Midbrain (tissue), 1 donor: ENCODE measurements at places on chromosomes 16 and 17.

DNA sequence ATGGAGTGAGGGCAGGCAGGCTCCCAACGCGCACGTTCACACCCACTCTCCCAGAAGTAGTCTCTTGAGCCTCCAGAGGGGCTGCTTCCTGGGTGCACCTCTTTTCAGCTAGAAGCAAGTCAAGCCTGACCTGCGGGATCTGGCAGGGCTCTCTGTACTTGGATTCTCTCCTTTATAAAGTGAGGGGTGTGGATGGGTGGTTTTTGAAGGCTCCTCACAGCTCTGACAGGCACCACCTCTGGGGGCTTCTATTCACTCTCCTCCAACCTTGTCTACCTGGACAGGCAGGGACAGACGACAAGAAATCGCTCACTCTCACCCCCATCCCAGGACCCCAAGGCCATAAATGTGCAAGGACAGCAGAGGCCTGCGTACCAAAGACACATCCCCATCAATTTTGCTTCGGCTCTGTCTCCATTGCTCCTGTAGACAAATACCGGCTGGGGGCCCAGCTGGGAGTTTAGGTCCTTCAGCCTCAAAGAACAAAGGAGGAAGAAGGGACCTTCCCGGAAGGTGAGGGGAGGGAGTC is 814 bp upstream of the DYNLL2 start:
- DNase-seq = no peak

DNA sequence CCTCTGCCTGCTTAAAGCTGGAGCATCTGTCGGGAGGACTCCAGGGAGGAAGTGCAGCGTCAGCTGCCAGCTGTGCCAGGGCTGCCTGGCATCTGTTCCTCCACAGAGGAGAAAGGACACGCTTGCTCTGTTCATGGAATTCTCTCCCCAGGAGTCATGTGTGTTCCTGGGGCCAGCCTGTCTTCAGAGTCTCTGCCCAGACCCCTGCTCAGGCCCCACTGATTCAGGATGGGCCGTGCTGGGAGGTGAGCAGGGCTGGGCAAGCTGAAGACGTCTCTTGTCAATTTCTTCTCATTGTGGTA is 24.2 kb downstream of the CRISPLD2 start:
- DNase-seq = no peak

DNA sequence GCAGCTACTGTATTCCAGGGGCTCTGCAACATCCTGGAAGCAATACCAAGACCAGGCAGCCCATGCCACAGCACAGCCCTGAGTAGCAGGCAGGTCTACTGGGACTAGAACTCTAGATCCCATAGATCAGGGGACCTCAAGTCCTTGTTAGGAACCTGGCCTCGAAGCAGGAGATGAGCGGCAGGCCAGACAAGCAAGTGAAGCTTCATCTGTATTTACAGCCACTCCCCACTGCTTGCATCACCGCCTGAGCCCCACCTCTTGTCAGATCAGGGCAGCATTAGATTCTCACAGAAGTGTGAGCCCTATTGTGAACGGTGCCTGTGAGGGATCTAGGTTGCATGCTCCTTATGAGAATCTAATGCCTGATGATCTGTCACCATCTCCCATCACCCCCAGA is 295.7 kb upstream of the TNRC6C start:
- DNase-seq = no peak

GRCh38 chr17:74147966-74148365 is 55.5 kb upstream of the RPL38 start:
- DNase-seq = no peak

DNA sequence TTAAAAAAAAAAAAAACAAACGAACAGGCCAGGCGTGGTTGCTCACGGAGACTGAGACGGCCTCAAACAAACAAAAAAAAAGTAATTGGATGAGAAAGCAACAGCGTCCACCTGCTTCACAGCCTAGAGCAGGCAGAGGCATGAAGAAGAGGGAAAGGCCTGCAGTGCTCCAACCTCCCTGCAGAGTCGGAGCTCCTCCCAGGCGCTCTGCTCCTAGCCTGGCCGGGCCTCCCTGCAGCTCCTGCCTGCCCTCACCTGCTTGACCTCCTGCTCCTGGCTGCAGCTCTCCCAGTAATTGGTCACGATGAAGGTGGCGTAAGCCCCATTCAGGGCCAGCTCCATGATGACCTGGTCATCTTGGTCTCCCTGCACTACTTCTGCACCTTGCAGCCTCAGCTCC is 5.5 kb downstream of the NMRAL1 start:
- DNase-seq = no peak

GRCh38 chr17:8122422-8122923 is 1.4 kb downstream of the HES7 start:
- no peak for DNase-seq

DNA sequence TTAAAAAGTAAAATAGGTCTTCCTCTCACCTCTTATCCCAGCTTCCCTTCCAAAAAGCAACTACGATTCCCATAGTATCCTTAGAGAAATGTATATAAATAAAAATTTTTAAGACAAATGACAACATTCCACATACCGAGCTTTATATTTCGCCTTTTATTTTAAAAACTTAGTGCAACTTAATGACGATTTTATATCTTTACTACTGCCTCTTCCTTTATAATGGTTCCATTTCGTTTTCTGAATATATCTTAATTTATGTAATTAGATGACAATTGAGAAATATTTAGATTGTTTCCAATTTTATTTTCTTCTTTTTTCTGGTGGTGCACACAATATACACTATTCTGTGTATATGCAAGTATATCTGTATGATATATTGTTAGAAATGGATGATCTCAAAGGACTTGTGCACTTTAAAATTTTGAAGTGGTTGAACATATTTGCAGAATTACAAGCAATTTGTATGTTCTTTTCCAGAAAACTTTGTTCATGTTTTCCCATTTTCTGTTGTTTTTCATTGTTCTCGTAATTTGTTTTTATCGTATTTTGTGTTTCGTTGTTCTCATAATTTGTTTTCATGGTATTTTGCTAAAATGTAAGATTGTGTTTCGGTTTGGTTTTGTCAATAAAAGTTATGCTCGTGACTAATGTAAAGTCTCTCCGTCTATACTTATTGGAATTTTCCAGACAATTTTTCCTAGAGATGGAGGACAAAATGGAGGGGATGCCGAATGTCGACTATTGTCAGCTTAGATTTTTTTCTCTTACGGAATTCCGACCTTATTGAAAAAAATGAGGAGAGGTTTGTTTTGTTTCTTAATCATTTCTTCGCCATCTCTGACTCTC is 20.4 kb upstream of the HOXB13 start:
- DNase-seq = no peak

- peak; percentile 34 for DNase-seq
Measured at GRCh38 chr16:75402821-75403475, 30.4 kb downstream of the CFDP1 start.
